ENCODE measurements at places on chromosomes 4 and X.

- DNase-seq = no peak
These were observed 186.0 kb downstream of the HHIP start for GRCh38 chr4:144831971-144832370.

DNA sequence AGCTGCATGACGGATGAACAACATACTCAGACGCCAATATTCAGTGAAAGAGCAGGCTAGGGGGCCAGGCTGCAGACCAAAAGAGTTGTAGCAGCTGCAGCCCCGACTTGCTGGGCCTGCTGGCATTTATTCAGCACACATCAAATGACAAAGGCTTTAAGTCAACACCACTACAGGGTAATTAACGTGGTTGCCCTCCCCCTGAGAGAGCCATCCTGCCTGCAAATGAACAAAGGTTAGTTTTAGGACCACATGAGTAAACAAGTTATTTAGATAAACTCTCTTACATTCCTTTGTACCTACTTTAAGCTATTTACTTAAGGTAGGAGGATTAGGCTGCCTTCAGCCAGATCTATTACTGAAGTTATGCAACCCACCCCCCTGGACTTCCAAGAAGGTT, 1329.1 kb downstream of the PCDH18 start:
- peak; percentile 4 for DNase-seq

- no peak for DNase-seq
These were observed 85.6 kb downstream of the NKX6-1 start for GRCh38 chr4:84413480-84413879.

DNA sequence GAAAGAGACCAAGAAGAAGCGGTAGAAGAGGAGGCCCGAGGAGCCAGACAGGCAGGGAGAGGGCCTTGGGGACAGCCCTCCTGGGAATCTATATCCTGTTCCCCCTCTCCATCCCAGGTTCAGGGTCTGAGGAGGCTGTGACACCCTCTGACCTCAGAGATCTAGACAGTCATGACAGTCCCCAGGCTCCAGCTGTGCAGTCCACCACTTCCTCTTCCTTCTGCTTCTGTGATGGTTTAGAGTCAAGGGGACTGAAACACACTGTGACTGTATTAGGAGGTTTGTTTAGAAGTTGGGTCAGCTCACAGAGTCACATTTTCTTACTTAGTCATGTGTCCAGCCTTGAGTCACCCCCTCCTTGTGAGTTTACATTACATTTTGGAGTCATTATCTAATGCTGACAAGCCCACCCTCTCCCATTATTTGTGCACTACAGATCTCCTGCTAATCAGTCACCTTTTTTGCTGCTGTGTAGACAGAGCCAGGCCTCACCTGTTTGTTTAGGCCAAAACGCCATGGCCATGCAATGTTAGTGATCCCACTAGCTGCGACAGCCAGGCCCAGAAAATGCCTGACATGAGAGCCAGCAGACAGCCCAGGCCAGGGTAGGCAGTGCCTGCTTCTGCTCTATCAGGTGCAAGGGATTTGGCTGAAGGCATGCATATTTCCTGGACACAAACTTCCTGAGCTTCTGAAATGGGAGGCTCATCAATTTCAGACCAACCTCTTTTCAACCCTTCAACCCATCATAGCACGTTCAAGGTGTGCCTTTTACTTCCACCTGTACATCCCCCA, 26.0 kb downstream of the MANBA start:
- DNase-seq = no peak

GRCh38 chrX:44305921-44306320, 37.6 kb downstream of the EFHC2 start:
- DNase-seq = no peak

DNA sequence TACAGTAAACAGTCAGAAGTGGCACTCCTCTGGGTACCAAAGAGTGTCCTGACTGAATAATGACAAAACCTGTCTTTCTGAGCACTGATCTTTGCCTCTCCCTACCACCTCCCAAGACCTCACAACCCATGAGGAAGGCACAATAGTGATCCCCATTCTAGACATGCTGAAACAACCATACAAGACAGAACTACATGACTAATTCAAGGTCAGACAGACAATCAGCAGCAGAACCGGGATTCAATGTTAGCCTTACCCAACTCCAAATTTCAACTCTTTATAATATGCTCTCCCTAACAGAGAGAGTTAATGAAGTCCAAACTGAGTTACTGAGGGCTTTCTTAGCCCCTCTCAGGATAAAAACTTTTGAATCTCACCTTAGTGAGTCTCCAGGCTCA, 71.0 kb downstream of the IRF2 start:
- DNase-seq = no peak

GRCh38 chr4:71300964-71301363, 37.9 kb upstream of the SLC4A4 start:
- no peak for DNase-seq

GRCh38 chr4:78057600-78058550, 752 bp downstream of the FRAS1 start:
- no peak for DNase-seq

DNA sequence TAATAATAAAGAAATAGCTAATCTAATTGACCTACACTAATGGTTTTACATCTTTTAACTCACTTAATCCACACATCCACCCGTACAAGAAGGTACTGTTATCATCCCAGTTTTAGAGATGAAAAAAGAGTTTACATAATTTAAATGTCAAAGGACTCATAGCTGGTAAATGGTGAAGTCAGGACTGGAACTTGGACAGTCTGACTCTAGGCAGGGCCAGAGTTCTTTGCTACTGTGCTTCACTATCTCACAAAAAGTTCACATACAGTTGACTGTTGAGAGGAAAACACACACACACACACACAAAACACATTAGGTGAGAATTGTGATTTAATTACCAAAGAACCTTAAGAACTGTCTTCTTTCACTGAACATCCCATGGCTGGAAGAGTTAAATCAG, 71.2 kb upstream of the PRSS48 start:
- no peak for DNase-seq

DNA sequence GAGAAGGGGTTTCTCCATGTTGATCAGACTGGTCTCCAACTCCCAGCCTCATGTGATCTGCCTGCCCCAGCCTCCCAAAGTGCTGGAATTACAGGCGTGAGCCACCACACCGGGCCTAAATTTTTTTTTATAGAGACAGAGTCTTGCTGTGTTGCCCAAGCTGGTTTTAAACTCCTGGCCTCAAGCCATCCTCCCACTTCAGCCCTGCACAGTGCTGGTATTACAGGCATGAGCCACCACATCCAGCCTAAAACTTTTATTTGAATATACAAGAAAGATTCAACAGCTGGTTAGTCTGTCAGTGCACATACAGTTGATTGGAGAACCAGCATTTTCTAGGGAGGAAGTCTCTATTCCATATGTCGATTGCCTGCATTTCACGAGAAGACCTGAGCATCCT, 91.2 kb downstream of the LRP2BP start:
- no peak for DNase-seq

GRCh38 chrX:149527705-149528104, 13.1 kb upstream of the EOLA1 start:
- DNase-seq = no peak

DNA sequence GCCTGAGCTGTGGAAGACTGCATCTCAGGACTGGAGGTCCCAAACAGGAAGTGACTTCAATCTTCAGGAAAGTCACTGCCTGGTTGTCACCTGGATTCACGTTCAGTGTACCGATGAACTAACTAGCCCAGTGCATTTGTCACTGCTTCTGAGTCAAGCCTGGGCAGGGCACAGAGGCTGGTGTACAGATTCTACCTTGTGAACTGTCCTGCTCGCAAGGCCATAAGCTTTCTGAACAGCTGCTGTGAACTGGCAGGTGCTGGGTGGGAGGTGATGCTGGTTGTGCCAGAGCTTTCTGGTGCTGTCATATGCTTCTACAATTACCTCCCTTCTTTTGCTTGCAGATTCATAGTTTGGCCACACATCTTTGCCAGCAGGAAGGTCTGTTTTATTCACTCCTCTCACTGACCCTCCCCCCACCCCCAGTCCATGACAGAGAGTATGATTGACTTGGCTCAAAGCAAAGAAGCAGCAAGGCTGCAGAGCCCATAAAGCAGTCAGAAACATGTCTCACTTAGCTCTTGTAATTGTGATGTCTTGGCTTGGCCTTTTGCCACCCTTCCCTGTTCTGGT, 40.5 kb downstream of the ZCCHC12 start:
- no peak for DNase-seq

DNA sequence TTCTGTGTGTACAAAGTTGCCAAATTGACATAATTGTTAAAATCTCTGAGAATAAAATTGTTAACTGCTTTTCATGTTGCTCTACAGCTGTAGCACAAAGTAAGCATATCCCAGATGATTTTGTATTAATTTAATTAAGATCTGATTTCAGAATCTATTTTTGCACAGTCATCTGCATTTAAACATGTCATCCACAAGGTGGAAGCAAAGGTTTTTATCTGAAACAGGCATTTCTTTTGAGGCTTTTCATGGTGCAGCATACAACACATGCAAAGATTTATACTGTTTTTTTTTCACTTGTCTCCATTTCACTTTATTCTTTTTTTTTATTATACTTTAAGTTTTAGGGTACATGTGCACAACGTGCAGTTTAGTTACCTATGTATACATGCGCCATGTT, 51.2 kb downstream of the GC start:
- no peak for DNase-seq

DNA sequence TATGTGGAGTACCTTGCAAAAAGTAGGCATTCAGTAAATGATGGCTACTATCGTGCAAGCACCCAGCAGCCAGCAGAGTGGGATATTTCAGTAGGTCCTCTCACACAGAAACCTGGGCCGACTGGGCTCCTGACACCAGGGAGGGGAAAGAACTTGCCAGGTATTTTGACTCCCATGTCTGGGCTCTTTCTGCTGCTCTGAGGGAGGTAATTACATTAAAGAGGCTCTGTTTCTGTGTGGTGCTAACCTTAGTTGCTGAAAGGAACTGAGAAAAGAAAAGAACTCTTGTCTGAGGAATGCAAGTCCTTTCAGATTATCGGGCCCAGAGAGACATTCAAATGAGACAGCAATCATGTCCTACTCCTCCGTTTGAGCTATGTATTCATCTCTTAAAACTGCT, 175.8 kb upstream of the MTMR8 start:
- DNase-seq = no peak

GRCh38 chrX:96147681-96148080, 537.0 kb upstream of the DIAPH2 start:
- no peak for DNase-seq

- DNase-seq = no peak
These were observed 2.8 kb downstream of the SH3D19 start for GRCh38 chr4:151322570-151322969.

GRCh38 chr4:58219179-58219578, 1109.0 kb upstream of the IGFBP7 start:
- no peak for DNase-seq

Measured in iPS DF 6.9 (cell line).